ENCODE measurements at places on chromosomes 7 and 10. TPM values are rescaled to one million over a fixed set of nuclear protein-coding genes. Genes with fewer than 3 reads are reported as not detected.

GRCh38 chr10:122565766-122566206 is 5.2 kb downstream of the DMBT1 start:
- DNase-seq, result peak; percentile 87

BMPER gene
- 6.8 TPM for total RNA-seq

- no peak for DNase-seq
Observed at GRCh38 chr10:132195366-132196075, 8.8 kb downstream of the DPYSL4 start.

DNA sequence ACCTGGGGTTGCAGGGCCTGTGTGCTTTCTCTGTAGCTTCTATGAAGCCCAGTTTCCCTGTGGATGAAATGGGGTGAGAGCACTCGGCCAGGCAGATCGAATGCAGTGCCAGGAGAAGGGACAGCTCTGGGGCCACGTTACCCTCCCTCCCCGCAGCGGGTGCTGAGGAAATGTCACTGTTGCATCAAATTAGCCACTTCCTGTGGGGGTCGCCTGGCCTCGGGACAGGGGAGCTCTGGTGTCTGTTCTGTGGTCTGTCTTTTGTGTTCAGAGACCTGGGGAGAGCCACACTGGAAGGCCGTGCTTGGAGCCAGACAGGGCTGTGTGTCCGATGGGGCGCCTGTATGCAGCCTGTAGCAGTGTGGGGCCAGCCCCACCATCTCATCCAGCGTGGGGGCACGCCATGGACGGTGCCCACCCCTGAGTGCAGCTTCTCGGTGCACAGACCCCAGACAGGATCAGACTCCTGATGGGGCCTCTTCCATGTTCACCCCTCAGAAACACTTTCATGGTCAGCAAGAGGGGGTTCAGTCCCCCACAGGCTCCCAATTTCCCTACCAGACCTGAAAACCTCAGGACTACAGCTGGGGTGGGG is 13.6 kb downstream of the TTYH3 start:
- DNase-seq, result no peak

DNA sequence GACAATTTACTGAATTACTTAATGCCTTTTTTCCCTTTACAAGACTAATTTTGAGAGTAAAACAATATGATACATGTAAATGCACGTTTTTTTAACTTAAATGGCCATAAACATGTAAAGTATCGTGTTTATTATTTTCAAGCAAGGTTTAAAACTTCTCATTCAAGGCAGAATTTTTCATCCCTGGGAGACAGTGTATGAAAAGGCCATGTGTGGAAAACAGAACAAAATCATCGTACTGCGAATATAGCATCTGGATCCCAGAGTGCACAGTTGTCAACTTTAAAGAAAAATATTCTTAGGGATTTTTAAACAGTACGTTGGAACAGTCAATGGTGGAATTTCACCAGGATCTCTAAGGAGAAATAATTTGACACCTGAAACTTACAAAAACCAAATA is 1.1 kb upstream of the RAB11FIP2 start:
- DNase-seq, result no peak

DNA sequence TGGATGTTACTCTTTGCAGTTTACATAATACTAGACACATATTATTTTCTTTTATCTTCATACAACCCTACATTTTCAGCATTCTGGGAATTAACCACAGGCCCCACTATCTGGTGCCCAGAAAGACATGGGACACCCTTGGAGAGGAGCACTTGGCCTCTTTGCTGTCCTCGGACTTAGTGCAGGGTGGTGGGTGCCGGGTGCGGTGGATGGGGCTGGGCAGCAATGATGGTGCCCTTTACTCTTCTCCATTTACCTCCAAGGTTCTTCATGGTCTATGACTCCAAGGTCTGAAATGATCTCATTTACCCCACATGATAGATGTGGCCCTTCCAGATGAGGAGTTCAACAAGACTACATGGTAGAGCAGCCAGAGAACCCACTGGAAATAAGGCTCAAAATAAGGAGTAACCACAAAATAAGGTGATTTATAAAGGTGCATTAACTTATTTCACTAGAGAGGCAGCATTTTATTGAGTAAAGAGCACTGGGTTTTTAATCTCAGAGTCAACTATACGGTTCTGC is 56.2 kb upstream of the IGFBP3 start:
- DNase-seq, result no peak

DNA sequence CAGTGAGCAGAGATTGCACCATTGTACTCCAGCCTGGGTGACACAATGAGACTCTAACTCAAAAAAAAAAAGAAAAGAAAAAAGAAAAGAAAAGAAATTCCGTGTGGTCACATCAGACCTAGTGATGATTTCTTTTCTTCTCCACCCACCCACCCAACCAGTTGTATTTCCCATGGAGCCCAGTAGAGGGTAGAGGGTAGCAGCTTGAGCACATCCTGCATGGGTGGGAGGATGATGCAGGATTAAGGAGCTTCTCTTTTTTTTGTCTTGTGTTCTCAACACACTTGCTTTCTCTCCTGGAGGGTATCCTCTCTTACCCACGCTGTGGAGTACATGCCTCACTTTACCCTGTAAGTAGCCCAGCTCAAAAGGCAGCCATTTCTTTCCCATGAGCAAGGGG is 118.6 kb upstream of the CARD11 start:
- no peak for DNase-seq

- DNase-seq, result no peak
Observed at GRCh38 chr10:46084321-46085165, 38.5 kb upstream of the MSMB start.

ELMO1 gene
- total RNA-seq, result 51.9 TPM

TRIM50 gene
- not detected for total RNA-seq

LEP gene
- 0.89 TPM for total RNA-seq

DNA sequence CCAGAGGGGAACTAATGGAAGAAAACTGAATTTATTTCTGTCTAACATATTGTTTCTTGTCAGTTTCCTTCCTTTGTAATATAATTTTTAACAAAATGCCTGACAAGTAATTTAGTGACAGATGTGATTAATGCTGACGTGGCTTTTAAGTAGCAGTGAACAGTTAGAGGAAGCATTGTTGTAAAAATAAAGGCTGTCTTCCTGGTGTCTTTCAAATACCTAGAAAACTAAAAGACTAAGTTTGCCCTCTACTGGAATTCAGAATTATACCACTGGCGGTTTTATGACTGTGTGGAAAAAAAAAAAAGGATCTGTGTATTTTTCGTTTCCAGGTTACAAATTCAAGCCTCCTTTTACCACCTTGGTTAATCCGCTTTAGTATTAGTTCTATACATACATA is 217.1 kb upstream of the DPP6 start:
- DNase-seq, result no peak

DNA sequence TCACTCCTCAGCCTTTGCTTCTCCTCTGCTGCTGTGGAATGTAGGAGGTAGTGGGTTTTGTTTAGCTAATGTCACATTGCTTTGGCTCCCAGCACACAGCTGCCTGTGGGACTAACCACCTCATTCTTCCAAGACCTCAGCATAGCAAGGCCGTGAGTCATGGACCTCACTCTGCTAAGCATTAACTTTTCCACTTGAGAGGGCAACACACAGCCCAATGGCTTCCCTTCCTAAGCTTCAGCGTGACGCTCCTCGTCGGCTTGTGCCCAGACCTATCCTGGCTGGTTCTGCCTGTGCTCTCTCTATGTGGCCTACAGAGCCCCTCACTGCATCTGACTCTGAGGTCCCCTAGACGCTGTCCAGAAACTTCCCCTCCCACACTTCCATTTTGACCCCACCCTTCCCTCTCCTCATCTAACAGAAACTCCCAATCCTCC is 23.3 kb downstream of the MYOF start:
- peak; percentile 86 for DNase-seq
